GDM1 (cell line): ENCODE measurements at places on chromosomes 4 and X.
A peak's percentile ranks its signal among the peaks of the same experiment; 100 is the strongest.

- DNase-seq = no peak
These were observed 26.2 kb upstream of the RHOH start for GRCh38 chr4:40170588-40170987.

DNA sequence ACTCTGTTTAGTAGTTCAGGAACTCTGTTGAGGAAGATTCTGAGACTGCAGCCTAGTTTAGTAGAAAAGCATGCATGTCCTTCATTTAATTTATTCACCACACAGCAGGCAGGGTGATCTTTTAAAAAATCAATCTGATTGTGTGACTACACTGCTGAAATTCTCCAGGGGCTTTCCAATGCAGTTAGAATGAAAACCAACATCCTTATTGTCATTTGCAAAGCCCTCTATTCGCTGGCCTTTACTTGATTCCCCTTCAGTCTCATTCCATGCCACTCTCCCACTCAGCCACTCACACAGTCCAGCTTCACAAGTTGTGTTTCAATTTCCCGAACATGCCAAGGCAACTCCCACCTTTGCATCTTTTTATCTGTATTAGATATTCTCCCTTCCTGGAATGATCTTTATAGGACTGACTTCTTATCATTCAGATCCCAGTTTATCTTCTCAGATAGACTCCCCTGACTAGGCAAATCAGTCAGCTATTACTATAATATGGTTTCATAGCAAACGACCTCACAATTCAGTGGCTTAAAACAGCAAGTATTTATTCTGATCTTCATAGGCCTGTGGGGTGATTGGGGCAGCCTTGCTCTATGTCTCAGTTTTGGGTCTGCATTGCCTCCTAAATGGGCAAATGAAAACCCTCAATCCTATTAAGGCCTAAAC, 21.3 kb upstream of the FTHL17 start:
- DNase-seq = no peak

DNA sequence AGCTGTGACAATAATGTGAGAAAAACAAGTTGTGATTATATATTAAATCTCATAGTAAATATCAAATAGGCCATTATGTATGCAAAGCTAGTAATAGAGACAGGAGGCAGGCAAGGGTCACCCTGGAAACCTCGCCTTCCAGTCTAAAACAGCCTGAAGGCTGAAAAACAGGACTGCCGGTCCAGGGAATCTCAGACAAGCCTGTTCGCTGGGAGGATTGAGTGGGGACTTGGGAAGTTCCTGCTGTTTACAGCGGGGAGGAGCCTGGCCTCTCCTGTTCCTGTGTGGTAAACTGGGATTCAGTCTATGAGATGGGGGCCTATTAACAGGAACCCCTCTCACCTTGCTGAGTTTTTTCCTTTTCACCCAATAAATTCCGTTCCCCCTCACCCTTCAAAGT, 2317.3 kb downstream of the PCDH7 start:
- DNase-seq = no peak

DNA sequence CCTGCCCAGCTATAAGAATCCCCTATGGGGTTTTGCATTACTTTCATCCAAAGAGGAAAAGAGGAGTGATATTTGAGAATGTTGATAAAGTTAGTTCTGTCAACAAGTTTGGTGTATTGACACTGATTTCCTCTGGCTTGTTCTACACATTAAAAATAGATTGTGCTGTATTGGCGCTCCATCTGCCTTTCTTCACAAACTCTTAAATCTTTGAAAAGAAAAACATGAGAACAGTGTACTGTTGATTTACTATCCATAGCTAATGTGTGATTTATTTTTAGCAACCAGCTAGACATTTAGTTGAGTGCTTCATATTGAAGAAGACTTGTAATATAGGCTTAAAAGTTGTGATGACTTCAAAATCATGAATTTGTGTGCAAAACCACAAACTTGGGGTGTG, 261.2 kb upstream of the ANKRD50 start:
- no peak for DNase-seq

DNA sequence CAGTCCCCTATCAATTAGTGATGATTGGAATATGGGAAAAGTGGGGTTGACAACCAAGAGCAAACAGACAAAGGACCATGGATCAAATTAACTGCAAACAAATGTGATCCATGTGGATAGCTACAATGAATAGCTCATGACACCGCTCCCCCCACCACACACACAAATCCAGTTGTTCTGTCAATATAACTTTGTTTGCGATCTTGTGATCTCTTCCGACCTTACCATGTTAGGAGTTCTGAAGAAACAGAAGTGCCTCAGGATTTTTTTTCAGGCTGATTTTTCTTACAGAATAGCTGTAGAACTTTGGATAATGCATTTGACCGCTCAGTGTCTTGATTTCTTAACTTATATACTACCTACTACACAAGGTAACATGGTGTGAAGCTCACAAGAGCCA, 116.6 kb downstream of the SH2D1A start:
- no peak for DNase-seq

DNA sequence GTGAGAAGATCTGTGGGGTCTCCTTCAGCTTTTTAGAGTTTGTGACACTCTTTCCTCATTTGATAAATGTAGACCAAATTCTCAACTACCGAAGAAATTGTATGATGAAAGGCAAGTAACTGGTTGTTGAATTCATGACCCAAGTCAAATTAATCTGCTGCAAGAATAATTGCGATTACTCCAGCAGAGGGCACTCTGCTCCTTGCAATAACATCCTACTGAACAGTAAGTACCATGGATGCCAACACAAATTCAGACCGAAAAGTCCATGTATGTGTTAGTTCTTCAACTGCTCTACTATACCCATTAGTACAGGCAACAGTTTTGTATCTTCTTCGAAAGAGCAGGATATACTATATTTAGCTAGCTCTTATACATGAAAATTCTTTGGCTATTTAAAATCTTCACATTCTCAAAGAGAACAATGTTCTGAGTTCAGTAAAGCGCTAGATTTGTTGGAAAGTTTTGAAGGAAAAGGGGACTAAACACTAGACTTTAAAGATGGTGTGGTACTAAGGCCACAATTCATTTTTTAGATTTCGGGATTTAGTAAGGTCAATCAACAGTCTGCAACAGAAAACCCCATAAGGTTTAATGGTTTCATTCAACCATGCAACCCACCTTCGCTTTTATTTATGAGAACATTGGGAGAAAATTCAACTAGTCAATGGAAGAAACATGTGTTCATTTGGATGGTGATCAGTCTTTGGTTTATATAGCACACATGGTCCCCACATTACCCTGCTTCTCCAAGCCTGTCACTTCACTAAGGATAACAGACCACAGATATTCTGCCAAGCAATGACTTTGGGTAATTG, 105.4 kb upstream of the TBC1D9 start:
- peak; percentile 9 for DNase-seq

GRCh38 chr4:81688085-81688484, 216.4 kb upstream of the RASGEF1B start:
- no peak for DNase-seq

DNA sequence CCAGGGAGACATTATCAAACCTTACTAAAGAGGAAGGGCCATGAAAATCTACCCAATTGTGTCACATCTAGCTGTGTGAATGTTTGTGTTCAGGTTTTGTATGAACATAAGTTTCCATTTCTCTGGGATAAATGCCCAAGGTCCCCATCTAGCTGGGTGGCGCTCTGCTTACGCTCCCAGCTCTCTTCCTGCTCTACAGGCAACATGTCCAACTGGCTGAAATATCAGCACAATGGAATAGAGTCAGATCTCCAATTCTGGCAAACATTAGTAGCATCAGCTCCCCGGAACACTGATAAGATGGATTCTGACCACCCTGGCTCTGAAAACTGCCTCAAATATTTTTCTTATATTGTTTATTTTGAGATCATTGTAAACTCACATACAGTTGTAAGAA, 74.8 kb downstream of the IRF2 start:
- DNase-seq = no peak

GRCh38 chr4:184825141-184825895, 450 bp downstream of the ACSL1 start:
- no peak for DNase-seq

- DNase-seq = peak; percentile 5
These were observed 101.2 kb upstream of the KLF3 start for GRCh38 chr4:38562751-38563198.

DNA sequence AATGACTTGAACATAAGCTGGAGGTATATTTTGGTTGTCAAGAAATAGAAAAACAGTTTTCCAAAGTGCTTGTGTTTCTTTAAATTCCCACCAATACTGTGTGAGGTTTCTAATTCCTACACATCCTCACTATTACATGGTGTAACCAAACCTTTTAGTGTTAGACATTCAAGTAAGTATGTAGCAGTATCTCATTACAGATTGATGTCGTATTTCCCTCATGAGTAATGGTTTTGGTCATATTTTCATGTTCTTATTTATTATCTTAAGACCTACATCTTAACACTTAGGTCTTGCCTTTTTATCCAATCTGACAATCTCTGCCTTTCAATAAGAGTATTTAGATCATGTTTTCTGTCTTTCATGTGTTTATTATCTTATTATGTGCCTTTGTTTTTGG, 253.7 kb upstream of the ANXA10 start:
- no peak for DNase-seq

- no peak for DNase-seq
These were observed 588.4 kb upstream of the AMOT start for GRCh38 chrX:113429011-113429410.

DNA sequence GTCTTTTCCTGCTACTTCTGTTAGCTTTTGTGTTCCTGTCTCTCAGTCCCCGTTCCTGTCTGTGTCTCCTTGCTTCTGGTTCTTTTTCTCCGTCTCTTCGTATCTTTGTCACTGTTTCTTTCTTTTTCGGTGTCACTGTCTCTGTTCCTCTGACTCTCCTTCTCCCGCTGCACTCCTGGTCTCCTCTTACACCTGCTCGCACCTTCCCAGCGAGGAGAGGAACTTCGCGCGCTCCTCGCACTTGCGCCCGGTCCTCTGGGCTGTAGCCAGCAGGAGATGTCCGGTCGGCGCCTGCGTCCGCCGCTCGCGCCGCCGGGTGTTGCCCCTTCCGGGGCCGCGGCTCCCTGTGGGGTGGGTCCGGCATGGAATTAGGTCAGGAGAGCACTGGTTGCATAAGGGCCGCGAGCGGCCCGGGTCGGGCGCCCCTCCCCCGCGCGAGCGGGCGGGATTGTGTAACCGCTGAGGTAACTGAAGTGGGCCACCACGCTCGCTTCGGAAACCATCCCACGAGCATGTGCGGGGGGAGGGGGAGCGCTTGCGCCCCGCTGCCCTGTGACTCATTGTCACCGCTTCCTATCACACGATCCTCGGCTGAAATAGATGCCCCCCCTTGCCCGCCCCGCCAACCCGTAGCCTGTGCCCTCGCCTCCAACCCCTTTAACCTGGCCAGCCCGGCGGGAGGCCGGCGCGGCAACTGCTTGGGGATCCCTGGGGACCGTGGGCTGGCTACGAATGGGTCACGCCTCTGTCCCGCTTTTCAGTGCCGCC, 1.6 kb downstream of the LONRF3 start:
- DNase-seq = no peak

DNA sequence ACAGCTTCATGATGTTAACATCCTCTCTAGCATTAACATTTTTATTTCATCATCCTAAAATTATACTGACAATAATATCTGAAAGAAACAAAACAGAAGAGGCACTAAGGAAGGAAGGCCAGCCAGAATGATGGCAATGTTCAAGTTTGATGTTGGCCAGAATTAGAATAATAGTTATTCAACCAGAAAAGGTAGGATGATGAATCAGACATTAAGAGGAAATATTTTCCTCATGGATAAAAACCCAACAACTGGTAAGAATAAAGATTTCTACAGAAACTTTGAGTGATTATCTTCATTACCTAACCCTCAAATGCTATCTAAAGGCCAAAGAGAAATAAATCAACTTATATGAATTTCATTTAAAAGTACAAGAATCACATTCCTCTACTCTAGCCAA, 105.2 kb downstream of the PDE5A start:
- no peak for DNase-seq

DNA sequence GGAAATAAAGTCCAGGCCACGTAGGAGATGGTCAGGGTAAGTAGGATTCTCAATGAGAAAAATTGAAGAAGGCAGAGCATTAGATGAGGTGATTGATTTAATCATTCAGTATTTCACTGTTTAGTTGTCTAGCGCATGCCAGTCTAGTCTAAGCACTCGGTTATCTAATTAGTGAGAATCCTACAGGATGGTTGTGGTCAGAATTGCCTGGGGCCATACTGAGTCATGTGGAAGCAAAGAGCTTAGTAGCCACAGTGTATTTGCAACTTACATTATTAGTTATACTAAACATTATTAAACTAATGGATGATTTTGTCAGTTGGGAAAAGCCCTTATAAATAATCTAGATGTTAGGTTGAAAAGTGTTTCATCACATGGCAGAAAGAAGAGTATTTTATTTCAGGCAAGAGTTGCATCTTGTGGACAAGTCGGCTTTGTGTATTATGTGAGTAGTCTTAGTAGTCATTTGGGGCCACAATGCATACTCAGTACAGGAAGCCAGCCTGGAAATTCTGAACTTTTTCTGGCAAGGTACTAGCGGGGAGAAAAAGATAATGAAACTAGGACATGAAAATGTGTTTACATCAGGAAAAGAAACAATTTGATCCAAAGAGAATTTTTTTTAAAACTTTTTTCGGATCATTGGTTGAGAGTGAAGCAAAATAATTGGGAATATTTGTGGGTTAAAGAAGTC, 31.9 kb downstream of the CPEB2 start:
- DNase-seq = no peak

- no peak for DNase-seq
These were observed 174.1 kb downstream of the RBMX2 start for GRCh38 chrX:130575831-130576389.

- DNase-seq = no peak
These were observed 331.9 kb upstream of the NR3C2 start for GRCh38 chr4:148774134-148774533.

DNA sequence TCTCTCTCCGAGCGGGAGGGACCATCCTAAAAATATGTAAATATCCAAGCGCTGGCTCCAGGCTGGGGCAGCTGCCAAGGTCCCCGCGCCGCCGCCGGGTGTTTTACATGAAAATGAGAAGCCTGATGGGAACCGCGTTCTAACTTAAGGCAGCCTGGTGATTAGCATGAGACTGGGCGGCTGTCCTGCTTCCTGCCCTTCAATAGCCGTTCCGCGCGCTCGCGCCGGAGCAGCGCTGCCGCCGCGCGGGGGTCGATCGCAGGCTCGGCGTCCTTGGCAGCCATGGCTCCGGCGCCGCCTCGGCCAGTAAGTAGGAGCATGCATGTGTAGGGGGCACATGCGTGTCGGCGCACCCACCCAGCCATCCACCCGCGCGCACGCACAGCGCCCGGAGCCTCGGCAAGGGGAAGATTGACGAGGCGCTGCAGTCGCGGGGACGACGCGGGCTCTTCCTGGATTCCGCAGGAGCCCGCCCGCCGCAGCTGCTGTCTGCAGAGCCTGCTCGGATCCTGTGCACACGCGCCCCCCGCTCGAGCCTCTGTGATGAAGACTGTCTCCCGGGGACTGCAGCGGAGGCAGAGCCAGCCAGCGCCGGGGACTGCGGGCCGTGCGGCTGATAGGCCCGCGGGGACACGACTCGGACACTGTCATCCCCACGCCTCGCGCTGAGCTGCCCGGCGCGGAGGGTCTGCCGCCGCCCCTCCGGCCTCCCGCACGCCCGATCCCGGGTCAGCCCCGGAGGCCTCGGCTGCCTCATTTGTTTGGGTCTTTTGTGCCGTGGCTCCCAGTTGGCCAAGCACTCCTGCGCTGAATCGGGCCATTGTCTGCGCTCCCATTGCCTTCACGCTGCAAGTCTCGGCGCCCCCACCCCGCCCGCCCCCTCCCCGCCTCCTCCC, 734 bp downstream of the STOX2 start:
- DNase-seq = no peak
